ENCODE measurements at places on chromosomes 12 and 14.

DNA sequence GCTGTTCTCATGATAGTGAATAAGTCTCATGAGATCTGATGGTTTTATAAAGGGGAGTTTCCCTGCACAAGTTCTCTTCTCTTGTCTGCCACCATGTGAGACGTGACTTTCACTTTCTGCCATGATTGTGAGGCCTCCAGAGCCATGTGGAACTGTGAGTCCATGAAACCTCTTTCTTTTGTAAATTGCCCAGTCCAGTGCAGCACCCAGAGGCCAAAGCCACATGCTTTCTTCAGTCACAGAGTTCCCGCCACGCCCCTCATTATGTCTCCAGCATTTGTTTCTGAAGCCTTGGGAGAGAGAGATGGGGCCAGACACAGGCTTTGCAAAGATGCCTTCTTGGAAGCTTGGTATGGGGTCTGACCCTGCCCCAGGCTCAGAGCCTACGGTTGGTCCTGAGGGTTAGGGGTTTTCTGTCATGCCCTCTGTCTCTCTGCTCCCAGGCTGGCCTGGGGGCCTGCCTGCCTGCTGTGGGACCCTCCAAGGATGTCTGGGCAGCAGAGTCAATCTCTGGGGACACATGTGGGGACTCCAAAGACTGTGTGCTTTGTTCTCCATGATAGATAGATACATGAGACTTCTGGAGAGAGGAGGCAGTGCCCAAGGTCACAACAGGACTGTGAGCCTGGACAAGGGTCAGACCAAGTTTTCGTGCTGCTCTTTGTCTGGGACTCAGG lies 114.1 kb upstream of the PRMT8 start:
- DNase-seq: no peak

GRCh38 chr12:61869796-61870195 lies 390.4 kb upstream of the USP15 start:
- no peak for DNase-seq

GRCh38 chr12:66426696-66427095 lies 124.4 kb downstream of the HELB start:
- DNase-seq: no peak

- no peak for DNase-seq
Observed at GRCh38 chr12:69130064-69130463, 109.3 kb upstream of the CPSF6 start.

- DNase-seq: no peak
Observed at GRCh38 chr12:83052890-83053541, 366.3 kb downstream of the TMTC2 start.

- DNase-seq: no peak
Observed at GRCh38 chr12:22477894-22478287, 66.5 kb downstream of the C2CD5 start.
